Stimulated activated CD8-positive, alpha-beta memory T cell treated with anti-CD3 and anti-CD28 coated beads, Interleukin-7, amount 100 ng/mL, for 1 hour (primary cell): ENCODE measurements at places on chromosomes 7 and 10.

- DNase-seq = no peak
Observed at GRCh38 chr10:49322371-49323170, 23.6 kb downstream of the C10orf71 start.

GRCh38 chr7:915291-916218 is 38.9 kb downstream of the ADAP1 start:
- no peak for DNase-seq

DNA sequence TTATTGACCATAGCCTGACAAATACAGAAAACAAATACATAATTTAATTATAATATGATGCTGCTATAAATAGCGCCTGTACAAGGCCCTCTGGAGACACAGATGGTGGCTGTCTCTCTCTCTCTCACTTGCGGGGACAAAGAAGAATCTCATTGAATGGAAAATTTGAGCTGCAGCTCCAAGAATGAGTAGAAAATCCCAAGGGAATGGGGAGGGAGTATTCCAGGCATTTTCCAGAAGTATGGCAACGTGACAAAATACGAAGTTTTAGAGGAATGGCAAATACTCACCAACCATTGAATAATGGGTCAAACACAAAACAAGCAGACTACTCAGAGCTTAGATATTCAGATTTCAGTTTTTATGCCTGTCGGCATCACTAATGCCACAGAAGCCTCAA is 179.9 kb downstream of the NRP1 start:
- DNase-seq = no peak

GRCh38 chr10:102227050-102227449 is 951 bp downstream of the ELOVL3 start:
- DNase-seq = no peak

DNA sequence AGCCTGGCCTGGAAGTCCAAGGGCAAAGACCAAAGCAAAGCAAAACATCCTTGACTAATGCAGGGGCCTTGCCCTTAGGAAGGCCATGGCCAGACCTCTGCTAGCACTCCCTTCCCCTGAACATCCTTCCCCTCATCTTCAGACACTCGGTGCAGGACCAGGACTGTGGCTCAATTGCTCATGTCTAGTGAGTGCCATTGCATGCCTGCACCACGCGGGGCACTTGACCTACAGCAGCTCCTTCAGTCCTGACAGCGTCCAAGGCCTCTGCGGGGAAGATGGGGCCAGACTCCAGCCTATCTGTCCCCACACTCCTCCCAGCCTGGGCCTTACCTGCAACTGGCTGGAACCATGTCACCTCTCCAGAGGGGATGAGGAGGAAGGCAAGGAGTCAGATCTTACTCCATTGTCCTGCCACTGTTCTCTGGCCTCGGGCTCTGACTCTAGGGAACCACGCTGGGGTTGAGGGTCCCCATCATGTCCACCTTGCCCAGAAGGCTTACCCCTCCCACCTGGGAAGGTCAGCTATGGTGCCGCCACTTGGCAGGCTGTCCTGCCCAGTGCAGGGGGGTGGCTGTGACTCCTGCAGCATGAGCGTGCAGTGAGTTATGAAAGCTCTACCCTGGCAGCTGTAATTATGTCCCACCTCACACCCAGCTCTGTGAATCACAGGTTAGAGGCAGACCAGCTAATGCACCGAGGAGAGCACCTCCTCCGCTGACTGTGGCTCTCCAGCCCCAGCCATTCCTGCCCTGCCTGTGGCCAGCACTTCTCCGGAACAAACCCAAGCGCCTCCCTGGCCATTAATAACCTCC is 16.1 kb downstream of the DRGX start:
- no peak for DNase-seq

DNA sequence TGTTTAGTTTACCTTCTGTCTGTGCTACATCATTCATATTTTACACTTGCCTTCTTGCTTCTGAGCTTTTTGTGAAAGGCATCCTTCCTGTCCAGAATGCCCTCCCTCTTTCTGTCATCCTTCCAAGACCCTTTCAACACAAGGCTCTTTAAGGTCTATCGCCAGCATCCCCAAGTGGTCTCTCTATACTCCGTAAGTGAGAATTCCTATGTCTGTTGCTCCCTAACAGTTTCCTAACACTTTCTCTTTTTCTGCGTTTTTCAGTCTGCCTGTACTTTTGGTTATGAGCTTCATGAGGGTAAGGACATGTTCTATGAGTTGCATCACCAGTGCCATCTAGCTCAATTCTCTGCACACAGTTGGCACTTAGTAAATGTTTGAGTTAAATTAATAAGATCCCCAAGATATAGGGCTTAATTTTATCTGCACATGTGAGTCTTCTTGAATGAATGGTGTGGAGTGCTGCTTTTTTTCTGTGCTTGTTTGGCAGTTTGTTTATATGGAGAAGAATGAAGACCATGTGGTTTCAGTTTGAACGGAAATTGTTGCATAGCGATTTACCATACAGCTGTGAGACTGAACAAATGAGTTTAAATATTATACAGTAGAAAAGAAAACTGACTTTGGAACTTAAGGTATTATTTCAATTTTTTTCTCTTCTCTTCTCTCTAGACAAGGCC is 29.4 kb downstream of the RABGEF1 start:
- DNase-seq = no peak

GRCh38 chr10:119689016-119689580 is 36.8 kb upstream of the INPP5F start:
- DNase-seq = no peak

- no peak for DNase-seq
Observed at GRCh38 chr7:122206985-122207384, 62.9 kb upstream of the AASS start.

GRCh38 chr10:33927347-33927746 is 592.9 kb upstream of the NRP1 start:
- DNase-seq = no peak

GRCh38 chr10:4475827-4476490 is 350.0 kb upstream of the AKR1E2 start:
- DNase-seq = no peak

- no peak for DNase-seq
Observed at GRCh38 chr7:151484971-151485707, 34.6 kb downstream of the RHEB start.
